Urothelium cell line (cell line): ENCODE measurements at places on chromosomes 1 and 21.

GRCh38 chr1:204146309-204146708, 5.5 kb downstream of the ETNK2 start:
- DNase-seq = no peak

DNA sequence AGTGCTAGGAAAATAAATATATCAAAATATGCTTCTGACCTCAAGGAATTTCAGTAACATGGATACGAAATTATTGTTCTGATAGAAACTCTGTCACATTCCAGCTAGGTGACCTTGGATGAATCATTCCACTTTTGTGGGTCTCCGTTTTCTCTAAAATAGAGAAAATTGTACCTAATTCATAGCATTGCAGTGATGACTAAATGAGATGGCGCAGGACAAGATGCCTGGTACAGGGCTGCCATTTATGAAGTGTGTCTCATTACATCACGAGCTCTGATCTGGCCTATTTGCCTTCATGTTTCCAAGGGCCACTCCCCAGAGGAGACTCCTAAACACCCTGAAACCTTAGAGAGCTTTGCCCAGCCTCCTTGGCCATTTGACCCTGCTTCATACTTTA, 480.0 kb upstream of the USP24 start:
- no peak for DNase-seq

- no peak for DNase-seq
Observed at GRCh38 chr1:68959461-68960030, 462.7 kb upstream of the DEPDC1 start.

DNA sequence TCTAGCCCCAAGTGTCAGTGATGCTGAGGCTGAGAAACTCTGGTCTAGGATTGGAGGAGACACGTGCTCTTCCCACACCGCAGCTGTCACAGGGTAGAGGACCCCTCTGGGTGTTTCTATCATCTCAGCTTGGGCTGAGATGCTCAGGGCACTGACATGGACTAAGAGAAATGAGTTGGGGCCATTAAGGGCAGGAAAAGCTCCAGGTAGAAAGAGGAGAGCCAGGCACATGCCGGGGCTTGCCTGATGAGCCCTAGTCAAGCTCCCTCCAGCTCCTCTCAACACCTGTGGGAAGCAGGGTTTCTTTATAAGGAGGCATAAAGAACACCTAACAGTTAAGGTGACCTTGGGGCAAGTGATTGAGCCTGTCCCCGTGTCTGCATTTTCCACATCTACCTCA, 17.3 kb downstream of the ABCA4 start:
- no peak for DNase-seq

- no peak for DNase-seq
Observed at GRCh38 chr1:93992190-93992589, 83.0 kb upstream of the GCLM start.

- peak; percentile 27 for DNase-seq
Observed at GRCh38 chr21:41112740-41113692, 54.9 kb upstream of the BACE2 start.

DNA sequence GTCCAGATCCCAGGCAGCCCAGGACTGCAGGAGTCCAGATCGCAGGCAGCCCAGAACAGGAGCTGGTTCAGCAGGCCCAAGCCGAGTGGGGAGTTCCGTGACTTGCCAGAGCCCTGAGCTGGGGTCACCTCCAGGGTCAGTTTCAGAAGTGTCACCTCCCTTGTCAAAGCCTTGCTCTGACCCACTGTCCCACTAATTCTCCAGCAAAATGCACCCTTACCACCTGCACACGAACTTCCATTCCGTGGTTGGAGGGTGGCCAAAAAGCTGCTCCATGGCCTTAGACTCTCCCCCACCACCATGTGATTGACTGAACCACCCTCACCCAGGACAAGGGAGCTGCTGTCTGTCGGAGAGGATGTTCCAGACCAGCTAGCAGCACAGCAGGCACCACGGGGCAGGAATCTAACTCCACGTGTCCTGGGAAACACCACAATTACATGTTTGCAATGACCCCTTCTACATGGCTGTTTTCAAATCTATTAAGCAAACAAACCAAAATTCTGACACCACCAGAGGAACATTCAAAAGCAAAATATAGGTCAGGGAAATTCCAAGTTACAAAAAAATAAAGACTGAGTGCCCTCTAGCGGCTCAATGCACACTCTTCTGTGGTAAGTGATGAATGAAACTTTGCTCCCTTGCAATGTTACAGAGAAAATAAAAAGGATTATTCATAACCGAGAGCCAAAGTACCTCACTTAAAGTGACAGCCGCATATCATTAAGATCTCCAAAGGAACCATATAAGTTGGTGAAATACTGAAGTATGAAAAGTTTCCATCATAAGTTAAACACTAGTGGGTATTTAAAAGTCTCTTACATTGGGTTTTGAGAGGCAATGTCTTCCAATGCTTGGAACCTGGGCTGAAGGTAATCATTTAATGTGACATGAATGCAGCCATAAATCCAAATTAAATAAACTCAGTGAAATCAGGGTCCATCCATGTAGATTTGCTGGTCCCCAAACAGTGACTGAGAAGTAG, 76.3 kb downstream of the NPHP4 start:
- peak; percentile 37 for DNase-seq

- DNase-seq = no peak
Observed at GRCh38 chr1:210241121-210241520, 8.5 kb downstream of the SERTAD4 start.

- no peak for DNase-seq
Observed at GRCh38 chr1:148307583-148308185, 155.6 kb upstream of the NBPF11 start.

GRCh38 chr21:43758111-43758641, 17.9 kb downstream of the CSTB start:
- DNase-seq = no peak

GRCh38 chr1:115764541-115764940, 4.0 kb downstream of the CASQ2 start:
- no peak for DNase-seq
